NCI-H1694 treated with DMSO at 0.1 percent for 48 hours (cell line): ENCODE measurements at places on chromosomes 1 and 21.
A peak's percentile ranks its signal among the peaks of the same experiment; 100 is the strongest.

GRCh38 chr1:37748565-37748964 lies 16.4 kb downstream of the EPHA10 start:
- DNase-seq, result no peak

- DNase-seq, result peak; percentile 28
These were observed 685 bp downstream of the CRTC2 start for GRCh38 chr1:153957744-153958110.

DNA sequence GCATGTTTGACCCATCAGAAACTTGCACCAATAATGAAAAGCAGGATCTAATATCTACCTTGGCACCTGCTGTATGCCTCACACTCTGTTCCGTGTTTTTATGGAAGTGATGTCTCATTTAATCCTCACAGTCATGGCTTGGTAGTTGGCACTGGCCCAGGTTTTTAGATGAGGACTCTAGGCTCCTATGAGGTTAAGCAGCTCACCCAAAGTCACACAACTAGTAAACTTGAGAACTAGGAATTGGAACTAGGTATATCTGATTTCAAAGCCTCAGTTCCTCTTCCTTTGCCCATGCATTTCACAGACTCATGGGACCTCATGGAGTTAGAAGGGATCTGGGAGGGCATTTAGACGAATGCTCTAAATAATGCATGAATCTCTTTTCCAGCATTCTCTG lies 21.3 kb upstream of the TARBP1 start:
- no peak for DNase-seq

GRCh38 chr1:220943319-220943996 lies 64.2 kb downstream of the HLX start:
- DNase-seq, result peak; percentile 63

- DNase-seq, result no peak
These were observed 33.5 kb downstream of the KCNC4 start for GRCh38 chr1:110243574-110243973.

DNA sequence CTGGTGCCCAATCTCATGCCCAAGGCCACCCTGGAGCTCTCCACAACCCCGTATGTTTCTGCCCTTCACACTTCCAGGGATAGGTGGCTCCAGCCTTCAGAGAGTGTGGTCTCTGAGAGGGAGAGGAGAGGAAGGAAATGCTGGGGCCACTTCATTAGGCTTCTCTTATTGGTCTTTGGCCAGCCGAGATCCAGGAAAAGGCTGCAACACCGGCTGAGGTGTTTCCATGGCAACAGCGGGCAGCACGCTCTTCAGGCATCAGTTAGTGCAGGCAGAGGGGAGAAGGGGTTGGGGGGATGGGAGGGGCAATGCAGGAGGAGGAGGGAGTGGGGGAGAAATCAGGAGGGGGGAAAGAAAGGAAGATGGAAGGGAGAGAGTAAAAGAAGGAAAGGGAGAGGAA lies 275.1 kb upstream of the GJB5 start:
- DNase-seq, result no peak

DNA sequence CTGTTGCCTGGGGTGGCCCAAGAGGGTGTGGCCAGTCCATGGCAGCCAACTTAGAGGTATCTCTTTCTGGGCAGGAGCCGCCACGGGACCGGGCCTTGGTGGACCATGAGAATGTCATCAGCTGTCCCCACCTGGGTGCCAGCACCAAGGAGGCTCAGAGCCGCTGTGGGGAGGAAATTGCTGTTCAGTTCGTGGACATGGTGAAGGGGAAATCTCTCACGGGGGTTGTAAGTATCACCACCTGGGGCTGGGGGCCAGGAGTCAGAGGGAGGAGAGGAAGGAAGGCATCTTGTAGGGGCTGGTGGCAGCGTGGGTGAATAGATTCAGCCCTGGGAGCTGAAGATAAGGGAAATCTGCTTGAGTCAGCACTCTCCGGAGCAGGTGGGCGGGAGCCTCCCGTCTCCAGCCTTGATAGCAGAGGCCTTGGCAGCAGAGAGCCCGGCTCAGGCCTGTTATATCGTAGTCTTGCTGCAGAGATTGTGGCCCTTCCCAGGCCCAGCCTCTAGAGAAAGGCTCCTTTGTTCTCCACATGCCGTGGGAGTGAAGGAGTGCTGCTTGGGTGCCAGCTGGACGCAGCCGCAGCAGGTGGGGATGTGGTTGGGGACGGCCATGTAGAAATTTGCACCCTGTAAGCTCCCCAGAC lies 25.4 kb downstream of the PHGDH start:
- no peak for DNase-seq

DNA sequence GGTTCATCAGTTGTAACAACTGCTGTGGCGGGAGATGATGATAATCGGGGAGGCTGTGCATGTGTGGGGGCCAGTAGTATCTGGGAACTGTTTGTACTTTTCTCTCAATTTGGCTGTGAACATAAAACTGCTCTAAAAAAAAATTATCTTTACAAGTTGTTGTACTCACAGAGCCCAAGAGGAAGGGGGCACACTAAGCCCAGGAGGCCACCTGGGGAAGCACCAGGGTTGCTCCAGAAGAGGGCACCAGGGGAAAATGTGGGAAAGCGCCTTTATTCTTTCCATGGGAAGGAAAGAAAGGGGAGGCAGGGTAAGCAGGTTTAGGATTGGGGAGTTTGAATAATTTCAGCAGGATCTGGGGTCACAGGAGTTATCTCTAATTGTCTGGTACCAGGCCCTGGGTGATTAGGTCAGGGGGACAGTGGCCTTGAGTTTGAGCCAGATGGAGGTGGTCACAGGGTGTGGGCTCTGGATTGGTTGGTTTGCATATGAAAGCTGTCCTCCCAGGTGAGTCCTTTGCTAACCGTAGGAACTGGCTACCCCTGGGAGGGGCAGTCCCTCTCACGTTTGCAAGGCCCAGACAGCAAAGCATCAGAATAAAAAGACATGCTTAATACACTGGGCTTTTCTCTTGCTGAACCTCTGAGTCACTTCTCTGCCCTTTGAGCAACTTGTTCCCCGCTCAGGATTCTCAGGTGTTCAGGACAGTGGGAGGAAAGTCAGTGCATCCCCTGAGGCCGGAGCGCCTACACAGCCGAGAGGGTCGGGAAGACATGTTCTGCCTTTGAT lies 11.2 kb downstream of the MYOC start:
- DNase-seq, result no peak

- no peak for DNase-seq
These were observed 6.3 kb upstream of the UBE2U start for GRCh38 chr1:64197076-64197475.

DNA sequence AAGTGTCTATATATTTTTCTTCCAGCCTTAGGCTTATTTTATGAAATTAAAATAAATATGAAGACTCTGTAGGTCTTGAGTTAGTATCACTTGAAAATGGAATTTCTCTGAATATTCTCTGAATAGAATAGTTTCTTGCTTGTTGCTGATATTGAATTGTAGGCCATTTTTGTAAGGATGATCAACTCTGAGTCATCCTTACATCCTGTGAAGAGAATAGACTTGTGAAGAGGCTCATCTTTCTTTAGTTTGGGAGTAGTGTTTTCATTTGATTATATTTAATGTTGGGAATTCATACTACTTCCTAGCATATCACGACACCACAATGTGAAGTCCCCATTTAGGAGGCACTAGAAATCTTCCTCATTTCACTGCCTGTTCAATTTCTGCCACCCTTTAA lies 27.5 kb upstream of the CD1D start:
- no peak for DNase-seq

GRCh38 chr1:206556750-206557635 lies 49.7 kb downstream of the RASSF5 start:
- peak; percentile 20 for DNase-seq

DNA sequence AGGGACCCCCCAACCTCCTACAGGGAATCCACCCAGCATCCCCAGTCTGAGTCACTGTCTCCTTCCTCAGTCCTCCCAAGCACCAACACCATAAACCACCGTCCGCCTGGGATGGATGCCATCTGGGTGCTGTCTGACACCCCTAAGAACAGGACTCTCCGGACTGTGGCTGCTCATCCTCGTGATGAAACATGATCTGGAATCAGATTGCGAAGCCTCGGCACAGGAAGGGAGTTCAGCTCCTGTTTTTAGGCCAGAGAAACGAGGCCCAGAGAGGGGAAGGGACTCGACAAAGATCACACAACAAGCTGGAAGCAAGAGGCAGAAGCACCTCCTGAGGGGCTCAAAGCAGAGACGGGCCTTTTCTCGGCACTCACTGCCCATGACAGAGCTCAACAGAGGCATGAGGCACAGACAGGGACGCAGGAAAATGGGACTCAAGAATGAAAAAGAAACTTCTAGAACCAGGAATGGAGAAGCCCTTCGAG lies 8.4 kb downstream of the KCNN3 start:
- no peak for DNase-seq

GRCh38 chr1:241924080-241924808 lies 33.3 kb upstream of the BECN2 start:
- DNase-seq, result no peak

DNA sequence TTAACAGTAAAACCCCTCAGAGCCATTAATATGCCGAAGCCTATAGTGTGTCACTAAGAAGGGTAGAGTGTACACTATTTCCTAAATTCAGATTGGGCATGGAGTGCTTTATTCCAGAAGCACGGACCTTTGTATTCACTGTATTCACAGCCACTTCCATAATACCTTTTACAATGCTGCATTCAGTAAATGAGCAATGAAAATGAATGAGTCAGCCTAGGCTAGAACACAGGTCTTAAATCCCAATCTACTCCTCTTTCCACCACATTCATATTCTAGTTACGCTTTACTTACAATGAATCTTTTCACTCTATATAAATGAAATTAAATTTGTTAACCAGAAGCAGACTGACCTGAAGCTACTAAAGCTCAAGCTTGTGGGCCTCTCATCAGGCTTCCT lies 13.0 kb upstream of the GORAB start:
- no peak for DNase-seq

GRCh38 chr1:235601104-235601503 lies 48.5 kb downstream of the GNG4 start:
- no peak for DNase-seq

- DNase-seq, result no peak
These were observed 1.8 kb upstream of the FOXO6 start for GRCh38 chr1:41359211-41360073.

GRCh38 chr21:46297338-46298271 lies 11.5 kb downstream of the YBEY start:
- DNase-seq, result no peak

DNA sequence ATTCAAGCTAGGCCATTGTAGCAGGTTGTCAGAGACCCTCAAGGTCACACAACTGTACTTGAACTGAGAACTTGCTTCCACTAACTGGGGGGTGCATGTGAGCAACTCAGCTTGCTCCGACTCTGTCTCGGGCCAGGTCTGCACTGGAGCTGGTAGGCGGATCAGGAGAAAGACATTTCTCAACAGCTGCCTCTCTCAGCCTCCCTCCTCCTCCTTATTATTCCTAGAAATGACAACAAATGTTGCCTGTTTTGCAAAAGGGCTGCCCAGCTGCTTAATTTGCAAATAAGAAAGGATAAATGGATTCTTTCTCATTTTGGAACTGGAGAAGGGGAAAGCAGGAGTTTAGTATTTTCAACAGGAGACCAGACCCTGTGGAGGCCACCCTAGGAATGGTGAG lies 140.5 kb downstream of the RHOU start:
- no peak for DNase-seq

DNA sequence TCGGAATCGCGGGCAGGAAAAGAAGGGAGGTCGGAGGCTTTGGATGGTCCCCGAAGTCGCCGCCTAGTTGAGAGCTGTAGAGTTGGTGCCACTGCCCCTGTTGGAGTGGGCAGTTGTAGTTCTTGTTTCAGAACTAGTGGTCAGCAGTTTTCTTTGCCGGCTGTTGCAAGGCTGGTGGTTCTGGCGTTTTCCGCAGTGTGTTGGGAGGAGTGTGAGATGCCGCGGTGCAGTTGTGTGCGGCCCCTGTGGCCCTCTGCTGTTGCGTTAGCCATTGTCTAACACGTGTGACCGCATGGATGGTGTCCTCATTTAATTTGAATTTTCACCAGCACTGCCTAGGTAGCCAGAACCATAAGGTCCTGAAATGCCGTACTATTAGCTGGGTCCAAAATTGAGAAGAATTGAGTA lies 1.4 kb downstream of the ARF1 start:
- DNase-seq, result no peak

GRCh38 chr1:28111157-28111556 lies 22.7 kb upstream of the EYA3 start:
- DNase-seq, result no peak

DNA sequence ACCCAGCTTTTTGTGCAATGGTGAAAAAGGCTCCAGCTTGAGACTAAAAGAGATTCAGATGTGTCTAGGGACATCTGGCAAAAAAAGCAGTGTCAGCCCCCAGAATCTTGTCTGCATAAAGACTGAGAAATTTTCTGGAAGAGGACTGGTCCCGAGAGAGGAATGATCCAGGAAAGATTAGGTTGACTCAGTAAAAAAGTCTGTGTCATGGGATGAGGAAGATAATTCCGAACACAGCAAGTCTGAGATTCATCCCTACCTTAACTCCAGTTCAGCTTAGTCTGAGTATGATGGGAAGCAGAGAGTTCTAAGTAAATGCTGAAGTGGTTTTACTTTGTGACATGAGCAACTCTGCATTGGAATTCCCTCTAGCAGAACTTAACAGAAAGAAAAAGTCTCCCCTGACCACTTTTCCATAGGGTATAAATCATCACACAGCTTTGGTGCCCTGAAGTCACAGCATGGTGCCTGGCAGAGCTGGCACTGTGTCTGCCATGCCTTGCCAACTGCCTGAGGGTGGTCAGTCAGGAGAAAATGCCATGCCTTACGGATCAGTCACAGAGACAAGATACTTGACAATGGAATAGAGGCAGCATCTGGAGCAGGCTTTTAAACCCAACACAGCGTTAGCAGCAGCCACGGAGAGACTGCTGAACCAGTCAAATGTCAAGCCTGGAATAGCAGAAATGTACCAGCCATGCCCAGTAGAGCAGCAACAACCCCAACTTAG lies 153.4 kb downstream of the ZC3H11B start:
- no peak for DNase-seq

DNA sequence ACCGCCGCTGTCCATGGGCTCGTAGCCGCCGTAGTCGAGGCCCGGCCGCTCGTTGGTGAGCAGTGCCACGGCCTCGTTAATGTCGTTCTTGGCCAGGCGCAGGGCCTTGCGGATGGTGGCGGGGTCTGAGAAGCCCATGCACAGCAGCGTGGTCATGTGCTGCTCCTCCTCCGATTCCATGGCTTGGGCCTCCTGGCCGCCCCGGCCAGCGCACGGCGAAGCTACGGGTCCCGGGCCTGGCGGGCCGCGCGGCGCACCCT lies 300 bp downstream of the USP24 start:
- DNase-seq, result no peak

GRCh38 chr1:244381878-244382565 lies 69.7 kb downstream of the ADSS2 start:
- DNase-seq, result no peak

- no peak for DNase-seq
These were observed 11.6 kb downstream of the KDM5B start for GRCh38 chr1:202796670-202797069.

DNA sequence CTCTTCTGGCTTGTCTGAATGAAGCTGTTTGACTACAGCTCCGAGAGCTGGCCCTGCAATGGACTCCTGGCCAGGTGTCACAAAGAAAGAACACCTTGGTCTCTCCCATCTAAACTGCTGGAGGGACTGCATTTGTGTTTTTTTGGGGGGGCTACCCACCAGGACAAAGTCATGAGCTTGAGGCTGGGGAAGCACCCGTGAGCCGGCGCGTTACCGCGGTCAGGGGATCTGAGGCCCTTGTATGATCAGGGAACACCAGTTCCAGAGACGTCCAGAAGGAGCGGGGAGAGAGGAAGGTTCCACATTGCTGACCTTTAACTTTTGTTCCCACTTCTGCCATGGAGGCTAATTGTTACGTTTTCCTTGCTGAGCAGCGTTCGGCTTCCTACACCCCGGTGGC lies 84.5 kb upstream of the C1orf174 start:
- DNase-seq, result no peak
